ENCODE measurements at places on chromosomes 6 and 20.

- DNase-seq, result no peak
Measured at GRCh38 chr6:22451962-22452361, 117.4 kb upstream of the HDGFL1 start.

DNA sequence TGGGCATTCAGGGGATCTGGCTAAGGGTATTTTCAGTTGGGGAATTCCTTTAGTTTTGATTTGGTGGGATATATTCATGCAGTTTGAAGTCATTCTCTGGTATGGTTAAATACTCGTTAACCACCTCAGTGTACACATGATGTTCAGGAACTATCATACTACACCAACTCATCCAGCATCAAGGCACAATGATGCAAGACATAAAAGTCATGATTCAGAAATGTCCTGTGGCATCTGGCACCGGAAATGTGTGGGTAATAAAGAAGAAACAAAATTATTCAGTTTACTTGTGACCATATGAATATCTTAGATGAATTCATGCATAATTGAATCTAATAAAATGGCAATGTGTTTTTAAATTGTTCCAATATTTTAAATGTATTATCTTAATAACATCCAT is 129.0 kb upstream of the BMP5 start:
- DNase-seq, result no peak

DNA sequence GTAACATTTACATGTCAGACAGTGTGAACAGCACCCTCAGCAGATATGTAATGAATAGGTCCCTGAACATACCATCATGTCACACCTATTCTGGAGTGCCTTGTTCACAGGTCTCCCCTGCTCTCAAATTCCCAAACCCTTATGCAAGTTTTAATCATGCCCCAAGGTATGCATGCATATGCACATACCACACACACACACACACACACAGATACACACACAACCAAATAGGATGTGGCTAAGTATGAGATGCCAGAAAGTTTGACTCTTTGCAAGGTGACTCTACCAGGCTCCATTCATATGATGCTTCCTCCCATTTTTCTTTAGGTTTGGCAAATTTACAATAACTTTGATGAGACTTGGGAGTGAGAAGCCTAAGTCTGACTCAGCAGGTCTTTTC is 243.8 kb upstream of the IRAK1BP1 start:
- DNase-seq, result no peak

GRCh38 chr6:3794092-3794491 is 42.6 kb upstream of the PXDC1 start:
- no peak for DNase-seq

DNA sequence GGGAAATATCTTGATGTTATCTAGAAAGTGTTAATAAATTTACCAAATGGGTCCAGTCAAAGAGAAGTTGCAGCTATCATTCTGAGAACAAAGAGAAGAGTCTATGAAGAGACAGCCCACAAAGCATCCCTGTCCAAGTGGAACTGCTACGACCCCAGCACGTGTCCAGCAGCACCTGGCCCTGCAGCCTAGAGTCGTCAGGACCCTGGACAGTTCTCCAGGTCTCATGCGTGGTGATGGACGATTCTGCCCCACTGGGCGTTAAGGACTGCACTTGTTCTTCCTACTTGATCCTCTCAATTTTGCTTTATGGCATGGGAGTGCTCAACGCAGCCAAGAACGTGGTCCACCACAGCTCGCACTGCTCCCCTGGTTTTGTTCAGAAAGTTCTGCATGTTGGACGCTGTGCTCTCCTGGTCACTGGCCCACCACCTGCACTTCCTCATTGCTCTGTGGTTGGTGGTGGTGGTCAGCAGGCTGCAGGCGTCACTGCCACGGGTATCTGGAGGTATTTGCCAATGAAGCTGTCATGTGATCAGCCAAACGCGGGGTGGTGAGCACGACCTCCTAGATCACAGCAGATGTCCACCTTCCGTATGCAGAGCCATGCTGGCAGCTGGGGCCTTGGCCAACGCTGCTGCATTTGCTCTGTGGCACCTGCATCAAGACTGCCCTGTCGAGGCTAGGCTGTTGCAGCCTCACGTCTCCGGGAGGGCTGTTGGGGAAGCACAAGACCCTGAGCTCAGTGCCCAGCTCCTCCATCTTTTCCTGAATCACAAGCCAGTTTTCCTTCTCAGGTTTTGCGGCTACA is 356.4 kb downstream of the CDH4 start:
- no peak for DNase-seq

- no peak for DNase-seq
Measured at GRCh38 chr6:44734886-44735629, 347.6 kb downstream of the CDC5L start.

- DNase-seq, result no peak
Measured at GRCh38 chr20:59289994-59290393, 10.4 kb upstream of the EDN3 start.

- no peak for DNase-seq
Measured at GRCh38 chr6:13479206-13479800, 8.1 kb downstream of the GFOD1 start.

DNA sequence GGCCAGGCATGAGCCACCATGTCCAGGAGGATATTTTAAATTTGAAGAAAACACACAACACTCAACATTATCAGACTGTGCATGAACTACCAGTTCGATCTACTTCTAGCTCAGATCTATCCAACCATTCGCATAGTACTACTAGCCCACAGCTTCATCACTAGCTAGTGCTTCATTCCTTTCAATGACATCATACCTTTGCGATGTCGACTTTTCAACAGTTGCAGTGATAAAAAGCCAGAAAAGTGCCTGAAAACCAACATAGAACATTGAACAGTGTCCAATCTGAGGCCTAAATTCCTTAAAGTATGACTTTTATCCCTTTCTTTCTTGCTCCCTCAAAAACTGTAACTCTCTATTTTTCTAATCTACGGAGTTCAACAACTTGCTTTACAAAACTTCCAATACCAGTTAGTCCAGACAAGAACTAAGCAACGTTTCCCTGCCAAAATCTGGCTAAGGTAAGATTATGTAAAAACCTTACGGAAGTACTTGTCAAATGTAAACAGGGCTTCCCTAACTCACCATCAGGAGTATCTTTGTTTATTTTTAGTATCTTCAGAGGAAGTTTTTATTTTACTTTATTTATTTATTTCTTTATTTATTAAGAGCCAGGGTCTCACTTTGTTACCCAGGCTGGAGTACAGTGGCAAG is 434.0 kb upstream of the JARID2 start:
- DNase-seq, result no peak

DNA sequence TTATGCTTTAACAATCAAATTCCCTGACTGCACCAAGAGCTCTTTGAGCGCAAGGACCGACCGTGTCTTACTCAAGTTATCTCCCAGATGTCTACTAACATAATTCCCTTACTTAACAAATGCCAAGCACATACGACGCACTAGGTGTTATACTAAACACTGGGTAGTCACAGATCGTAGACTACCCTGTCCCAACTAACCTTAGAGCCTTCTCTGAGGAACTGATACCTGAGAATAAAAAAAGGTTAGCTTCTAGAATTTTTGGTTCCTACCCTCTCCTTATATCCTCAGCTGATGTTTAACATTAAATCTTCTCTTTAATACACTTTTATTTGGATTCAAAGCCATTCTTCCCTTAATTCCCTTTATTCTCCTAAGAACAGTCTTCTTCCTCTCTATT is 38.5 kb downstream of the EPB41L2 start:
- DNase-seq, result no peak

- DNase-seq, result no peak
Measured at GRCh38 chr20:10236540-10237533, 18.2 kb downstream of the SNAP25 start.

GRCh38 chr20:59785986-59786795 is 147.2 kb downstream of the SYCP2 start:
- no peak for DNase-seq

GRCh38 chr20:40953416-40953815 is 75.2 kb upstream of the TOP1 start:
- no peak for DNase-seq

DNA sequence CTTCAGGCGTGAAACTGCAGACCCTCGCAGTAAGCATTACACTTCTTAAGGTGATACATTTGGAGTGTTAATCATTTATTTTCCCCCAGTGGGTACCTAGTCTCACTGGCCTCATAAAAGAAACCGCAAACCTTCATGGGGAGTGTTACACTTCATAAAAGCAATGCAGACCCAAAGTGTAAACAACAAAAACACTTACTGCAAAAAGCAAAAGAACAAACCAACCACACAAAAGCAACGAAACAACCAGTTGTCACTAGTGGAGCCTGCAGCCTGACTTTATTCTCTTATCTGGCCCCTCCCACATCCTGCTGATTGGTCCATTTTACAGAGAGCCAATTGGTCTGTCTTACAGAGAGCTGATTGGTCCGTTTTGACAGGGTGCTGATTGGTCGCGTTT is 23.8 kb downstream of the LY86 start:
- DNase-seq, result no peak

GRCh38 chr6:15276036-15276985 is 30.4 kb downstream of the JARID2 start:
- DNase-seq, result no peak

GRCh38 chr6:3318226-3318625 is 59.5 kb downstream of the PSMG4 start:
- no peak for DNase-seq

Measured in NCI-H1105 treated with DMSO at 0.1 percent for 48 hours (cell line).